ENCODE measurements at places on chromosomes 4 and X.

GRCh38 chr4:70709611-70710205, 12.1 kb upstream of the RUFY3 start:
- no peak for DNase-seq

- DNase-seq: no peak
Observed at GRCh38 chr4:150656891-150657290, 74.9 kb downstream of the MAB21L2 start.

DNA sequence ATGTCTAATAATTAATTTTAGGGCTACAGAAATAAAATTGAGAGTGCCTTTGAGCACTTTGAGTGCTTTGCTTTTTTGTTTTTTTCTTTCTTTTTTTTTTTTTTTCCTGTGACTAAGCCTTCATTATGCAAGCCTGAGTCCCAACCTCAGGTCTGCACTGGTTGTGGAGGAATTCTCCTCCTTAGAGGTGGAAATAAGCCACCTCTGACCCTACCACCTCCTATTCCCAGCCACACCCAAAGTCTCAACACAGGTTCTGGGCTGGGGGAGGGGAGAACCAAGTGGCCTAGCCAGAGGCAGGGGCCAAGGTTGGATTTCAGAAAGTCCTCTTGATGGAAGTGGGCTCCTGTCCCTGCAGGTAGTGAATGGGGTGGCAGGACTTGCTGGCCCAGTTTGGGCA, 180.2 kb downstream of the ARAP2 start:
- no peak for DNase-seq

GRCh38 chrX:25083661-25084060, 67.9 kb upstream of the ARX start:
- DNase-seq: no peak

DNA sequence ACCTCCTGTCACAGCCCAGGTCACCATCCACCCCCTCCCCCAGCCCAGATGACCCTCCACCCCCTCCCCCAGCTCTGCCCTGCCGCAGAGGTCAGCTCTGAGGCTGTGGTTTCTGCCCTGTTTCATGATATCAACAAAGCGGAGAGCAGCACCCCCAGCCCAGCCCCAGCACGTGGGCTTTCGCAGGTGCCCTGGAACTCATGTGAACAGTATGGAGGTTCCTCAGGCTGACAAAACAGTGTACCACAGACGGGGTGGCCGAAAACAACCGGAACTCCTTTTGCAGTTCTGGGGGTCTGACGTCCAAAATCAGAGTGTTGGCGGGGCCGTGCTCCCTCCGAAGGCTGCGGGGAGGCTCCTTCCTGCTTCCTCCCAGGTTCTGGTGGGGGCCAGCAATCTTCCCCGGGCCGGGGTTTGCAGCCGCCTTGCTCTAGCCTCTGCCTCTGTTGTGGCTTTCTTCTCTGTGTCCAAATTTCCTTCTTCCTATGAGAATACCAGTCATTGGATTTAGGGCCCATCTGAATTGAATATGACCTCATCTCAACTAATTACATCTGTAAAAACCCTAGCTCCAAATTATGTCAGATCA, 7.9 kb upstream of the PSAPL1 start:
- DNase-seq: no peak

DNA sequence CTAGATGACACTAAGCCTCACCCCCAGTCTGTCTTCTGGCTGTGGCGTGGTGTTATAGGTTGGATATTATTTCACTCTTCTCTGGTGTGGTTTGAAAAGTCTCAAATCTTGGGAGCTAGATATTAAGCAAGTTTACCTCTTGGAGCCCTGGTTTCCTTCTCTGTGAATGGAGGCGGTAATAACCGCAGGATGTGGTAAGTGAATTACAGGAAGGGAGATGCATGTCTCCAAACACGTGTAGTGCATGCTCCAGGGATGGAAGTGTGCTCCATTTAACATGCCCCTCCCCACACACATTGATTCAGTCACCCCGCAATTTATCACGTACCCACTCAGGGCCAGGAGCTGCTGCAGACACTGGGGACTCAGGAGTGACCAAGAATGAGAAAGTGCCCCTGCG, 4.9 kb downstream of the ZNF275 start:
- no peak for DNase-seq

GRCh38 chr4:141195095-141195707, 25.5 kb upstream of the ZNF330 start:
- DNase-seq: no peak

GRCh38 chr4:149443537-149443936, 372.1 kb downstream of the IQCM start:
- no peak for DNase-seq

- DNase-seq: no peak
Observed at GRCh38 chr4:187184508-187184907, 460.9 kb upstream of the FAT1 start.

GRCh38 chr4:1693131-1693896, 9.2 kb upstream of the FAM53A start:
- peak; percentile 73 for DNase-seq

- DNase-seq: no peak
Observed at GRCh38 chr4:105620640-105621323, 68.4 kb downstream of the ARHGEF38 start.

DNA sequence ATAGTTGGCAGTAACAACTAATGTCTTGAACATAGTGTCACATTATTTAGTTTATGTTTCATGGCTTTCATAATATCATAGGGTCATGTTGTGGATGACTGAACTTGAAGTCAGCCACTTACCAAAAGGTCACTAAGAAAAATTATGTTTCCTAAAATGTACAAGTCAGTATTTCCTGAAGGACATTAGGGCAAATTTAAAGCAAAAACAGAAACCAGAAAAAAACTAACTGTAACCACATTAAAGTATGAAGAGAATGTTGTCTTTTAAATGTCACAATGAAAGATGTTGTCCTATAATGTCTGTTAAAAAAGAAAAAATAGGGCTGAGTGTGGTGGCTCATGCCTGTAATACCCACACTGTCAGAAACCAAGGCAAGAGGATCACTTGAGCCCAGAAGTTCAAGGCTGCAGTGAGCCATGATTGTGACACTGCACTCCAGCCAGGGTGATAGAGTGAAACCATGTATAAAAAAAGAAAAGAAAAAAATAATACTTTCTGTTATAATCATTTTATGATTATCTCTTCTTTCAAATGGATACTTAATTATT, 55.8 kb downstream of the HHIP start:
- no peak for DNase-seq

GRCh38 chrX:19024366-19024765, 40.5 kb upstream of the PHKA2 start:
- no peak for DNase-seq

GRCh38 chrX:7054219-7055216, 93.0 kb upstream of the STS start:
- DNase-seq: no peak

DNA sequence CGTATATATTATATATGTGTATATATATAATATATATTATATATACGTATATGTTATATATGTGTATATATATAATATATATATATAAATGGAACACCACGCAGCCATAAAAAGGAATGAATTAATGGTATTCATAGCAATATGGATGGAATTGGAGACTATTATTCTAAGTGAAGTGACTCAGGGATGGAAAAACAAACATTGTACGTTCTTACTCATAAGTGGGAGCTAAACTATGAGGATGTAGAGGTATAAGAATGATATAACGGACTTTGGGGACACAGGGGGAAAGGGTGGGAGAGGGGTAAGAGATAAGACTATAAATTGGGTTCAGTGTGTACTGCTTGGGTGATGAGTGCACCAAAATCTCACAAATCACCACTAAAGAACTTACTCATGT, 1388.9 kb downstream of the C4orf33 start:
- no peak for DNase-seq

- no peak for DNase-seq
Observed at GRCh38 chrX:81957900-81958545, 756.1 kb downstream of the SH3BGRL start.

DNA sequence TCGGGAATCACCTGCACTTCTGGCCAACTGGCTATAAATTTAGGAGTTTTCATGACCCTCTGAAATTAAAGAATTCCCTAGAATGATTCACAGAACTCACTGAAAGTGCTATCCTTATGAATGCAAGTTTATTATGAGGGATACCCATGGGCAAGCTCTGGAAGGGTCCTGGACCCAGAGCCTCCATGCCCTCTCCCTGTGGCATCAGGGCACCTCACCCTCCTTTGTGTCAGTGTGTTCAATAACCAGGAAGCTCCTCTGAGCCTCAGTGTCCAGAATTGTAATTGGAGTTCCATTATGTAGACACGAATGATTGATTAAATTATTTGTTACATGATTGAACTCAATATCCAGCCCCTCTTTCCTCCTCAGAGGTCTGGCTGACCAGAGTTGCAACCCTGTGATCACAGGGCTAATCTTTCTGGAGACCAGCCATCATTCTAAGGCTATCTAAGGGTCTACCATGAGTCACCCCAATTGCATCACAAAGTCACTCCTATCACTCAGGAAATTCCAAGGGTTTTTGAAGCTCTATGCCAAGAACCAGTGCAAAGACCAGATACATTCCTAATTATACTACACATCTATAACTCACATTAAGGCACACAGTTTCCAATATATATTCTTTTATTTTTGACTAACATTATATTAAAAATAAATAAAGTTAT, 8.9 kb downstream of the ANXA3 start:
- DNase-seq: no peak

- DNase-seq: no peak
Observed at GRCh38 chrX:27078371-27078770, 384.8 kb downstream of the PPP4R3C start.

DNA sequence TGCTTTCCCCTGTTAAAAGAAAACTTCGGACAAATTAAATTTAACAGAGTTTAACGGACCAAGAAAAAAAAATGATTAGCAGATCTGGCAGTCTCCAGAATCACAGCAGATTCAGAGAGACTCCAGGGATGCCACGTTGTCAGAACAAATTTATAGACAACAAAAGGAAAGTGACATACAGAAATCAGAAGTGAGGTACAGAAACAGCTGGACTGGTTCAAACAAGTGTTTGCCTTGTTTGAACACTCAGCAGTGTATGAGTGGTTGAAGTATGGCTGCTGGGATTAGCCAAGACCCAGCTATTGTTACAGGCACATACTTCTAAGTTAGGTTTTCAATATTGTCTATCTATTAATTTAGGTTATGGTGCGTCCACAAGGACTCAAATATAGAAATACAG, 19.1 kb downstream of the PIR start:
- DNase-seq: no peak

GRCh38 chrX:1041091-1041490, 171.4 kb downstream of the CRLF2 start:
- no peak for DNase-seq

GRCh38 chr4:20681271-20681670, 19.0 kb upstream of the PACRGL start:
- DNase-seq: no peak

DNA sequence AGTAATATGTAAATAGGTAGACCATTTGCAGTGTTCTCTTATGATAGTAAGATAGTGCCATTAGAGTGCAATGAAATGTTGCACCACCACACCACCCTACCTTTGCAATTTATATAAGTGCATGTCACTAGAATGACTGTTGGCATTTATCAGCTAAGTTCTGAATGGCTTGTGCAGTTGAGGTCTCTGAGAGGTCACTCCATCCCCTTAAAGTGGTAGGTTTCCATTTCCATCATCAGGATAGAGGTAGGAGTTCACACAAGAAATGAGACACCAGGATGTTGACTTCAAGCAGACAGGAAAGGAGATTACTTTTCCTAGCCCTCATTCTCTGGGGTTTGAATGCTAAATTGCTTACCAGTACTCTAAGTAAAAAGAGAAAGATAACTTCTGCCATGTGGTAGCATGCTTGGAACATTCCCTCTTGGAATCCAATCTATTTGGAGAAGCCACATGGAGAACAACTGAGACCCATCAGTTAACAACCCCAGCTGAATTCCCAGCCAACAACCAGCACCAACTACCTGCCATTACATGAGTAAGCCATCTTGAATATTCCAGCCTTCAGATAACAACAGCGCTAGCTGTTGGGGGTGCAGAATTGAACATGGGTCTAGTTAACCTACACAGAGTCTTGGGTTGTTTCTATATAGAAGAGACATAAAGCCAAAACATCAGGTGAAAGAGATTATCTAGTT, 6.7 kb upstream of the LRBA start:
- no peak for DNase-seq

GRCh38 chr4:185894481-185894880, 82.5 kb upstream of the SORBS2 start:
- no peak for DNase-seq

DNA sequence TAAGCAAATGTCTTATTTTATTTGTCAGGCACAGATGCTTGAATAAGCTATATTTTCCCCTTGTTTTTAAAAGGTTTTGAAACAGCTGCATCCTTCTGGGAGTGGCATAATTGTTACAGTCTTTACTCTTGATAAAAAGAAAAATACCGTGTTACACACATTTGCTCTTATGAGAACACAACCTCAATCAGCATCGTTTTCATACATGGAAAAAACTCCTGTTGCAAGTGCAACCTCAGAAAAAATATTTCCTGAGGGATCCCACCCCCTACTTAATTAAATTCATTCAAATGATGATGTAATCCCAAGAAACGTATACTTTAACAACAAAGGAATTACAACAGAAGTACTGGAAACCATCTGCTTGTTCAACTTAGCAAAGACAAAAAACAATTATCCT, 58.6 kb downstream of the SMAD1 start:
- no peak for DNase-seq

DNA sequence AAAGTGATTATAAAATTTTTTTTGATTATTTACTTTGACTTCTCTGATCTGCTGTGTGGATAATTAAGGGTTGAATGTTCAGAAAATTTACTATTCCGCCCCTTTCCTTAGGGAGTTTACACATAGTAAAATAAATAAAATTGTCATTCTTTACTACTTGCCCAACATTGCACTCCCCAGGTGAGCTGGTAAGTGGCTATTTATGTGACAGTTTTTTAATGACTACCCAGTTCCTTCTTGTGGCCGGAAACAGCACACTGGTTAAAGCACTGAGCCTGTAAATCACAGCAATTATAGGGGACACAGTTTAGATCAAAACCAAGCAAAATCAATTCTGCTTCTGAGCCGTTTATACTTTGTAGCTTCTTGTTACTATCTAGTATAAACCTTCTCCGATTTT, 158.1 kb downstream of the FHIP1A start:
- DNase-seq: no peak

DNA sequence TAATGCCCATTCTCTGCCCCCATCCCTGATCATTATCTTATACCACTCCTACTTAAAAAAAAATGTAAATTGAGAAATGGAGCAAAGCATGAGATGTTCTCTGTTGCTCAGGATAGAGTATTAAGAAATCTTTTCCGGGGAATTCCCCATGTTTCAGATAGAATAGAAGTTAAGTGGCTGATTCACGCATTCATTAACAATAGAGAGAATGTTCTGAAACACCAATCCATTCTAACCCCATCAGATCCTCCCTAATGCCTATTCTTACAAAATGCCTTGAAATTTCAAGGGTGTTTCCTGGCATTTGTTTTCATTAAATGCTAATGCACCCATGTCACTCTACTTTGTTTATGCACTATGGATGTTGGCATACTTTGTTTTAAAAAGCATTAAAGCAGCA, 101.1 kb downstream of the AREG start:
- no peak for DNase-seq

DNA sequence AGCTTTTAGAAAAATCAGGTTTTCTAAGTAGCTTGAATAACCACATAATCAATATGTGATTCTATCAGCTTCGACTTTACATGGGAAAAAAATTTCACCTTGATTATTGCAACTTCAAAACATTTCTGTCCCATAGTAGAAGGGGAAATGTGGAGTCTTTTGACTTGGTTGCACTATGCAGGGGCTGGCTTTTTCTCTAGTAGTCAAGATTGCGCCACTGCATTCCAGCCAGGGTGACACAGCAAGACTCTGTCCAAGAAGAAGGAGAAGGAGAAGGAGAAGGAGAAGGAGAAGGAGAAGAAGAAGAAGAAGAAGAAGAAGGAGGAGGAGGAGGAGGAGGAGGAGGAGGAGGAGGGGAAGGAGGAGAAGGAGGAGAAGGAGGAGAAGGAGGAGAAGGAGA, 84.9 kb downstream of the MAML3 start:
- no peak for DNase-seq

Measured in stimulated activated CD4-positive, alpha-beta T cell treated with anti-CD3 and anti-CD28 coated beads, Interleukin-12 subunit alpha, Interleukin-12 subunit beta, amount 100 ng/mL, for 48 hours (primary cell).